ENCODE measurements at places on chromosomes 2 and 18.

DNA sequence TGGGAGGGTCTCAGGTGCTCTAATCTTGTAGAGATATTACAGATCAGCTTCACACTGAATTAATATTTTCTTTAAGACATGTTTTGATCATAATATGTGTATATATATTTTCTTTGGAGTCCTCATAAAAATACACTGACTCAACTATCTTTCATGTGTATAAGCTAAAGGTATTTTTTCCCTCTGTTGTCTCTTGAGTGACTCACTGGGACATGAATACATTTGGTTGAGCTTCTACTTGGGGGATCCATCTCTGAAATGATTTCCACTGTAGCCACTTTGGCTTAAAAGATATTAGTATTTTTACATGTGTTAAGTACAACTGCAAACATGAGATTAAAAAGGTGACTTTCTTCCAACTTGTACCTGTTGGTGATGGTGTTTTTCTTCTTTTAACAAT, 140.8 kb downstream of the TTN start:
- DNase-seq, result no peak

DNA sequence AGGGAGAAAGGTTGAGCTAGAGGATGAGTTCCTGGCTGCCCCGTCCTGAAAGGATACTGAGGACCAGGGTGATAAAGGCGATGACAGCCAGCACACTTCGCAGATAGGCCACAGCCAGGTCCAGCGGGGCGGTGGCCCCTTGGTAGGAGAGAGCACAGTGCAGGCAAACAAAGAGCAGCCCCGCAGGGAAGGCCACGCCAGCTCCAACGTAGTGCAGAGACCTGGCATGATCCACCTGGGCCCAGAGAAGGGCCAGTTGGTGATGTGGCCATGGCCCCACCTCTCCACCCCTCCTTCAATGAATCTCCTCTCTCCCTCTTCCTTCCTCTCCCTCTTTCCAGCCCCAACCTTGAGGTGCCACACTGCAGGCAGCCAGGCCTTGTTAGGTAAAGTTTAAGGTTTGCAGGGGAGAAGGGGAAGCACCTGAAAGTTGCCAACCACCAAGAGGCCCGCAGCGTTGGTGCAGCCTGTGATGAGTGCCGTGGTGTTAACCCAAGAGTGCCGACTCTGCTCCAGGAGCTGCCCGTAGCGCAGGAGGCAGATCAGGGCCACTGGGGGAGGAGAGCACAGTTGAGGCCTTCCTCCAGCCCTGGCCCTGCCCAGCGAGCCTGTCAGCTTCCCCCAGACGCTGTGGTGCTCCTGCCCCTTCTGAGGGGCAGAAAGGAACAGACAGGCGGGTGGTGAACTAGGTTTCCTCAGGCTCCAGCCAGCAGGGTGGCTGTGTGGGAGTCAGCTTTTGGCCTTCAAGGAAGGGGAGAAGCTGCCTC, 2.8 kb downstream of the TMEM150A start:
- DNase-seq, result no peak

- DNase-seq, result no peak
Measured at GRCh38 chr2:222447131-222447530, 22.8 kb downstream of the SGPP2 start.

- no peak for DNase-seq
Measured at GRCh38 chr2:220144411-220144810, 517.0 kb downstream of the SLC4A3 start.

DNA sequence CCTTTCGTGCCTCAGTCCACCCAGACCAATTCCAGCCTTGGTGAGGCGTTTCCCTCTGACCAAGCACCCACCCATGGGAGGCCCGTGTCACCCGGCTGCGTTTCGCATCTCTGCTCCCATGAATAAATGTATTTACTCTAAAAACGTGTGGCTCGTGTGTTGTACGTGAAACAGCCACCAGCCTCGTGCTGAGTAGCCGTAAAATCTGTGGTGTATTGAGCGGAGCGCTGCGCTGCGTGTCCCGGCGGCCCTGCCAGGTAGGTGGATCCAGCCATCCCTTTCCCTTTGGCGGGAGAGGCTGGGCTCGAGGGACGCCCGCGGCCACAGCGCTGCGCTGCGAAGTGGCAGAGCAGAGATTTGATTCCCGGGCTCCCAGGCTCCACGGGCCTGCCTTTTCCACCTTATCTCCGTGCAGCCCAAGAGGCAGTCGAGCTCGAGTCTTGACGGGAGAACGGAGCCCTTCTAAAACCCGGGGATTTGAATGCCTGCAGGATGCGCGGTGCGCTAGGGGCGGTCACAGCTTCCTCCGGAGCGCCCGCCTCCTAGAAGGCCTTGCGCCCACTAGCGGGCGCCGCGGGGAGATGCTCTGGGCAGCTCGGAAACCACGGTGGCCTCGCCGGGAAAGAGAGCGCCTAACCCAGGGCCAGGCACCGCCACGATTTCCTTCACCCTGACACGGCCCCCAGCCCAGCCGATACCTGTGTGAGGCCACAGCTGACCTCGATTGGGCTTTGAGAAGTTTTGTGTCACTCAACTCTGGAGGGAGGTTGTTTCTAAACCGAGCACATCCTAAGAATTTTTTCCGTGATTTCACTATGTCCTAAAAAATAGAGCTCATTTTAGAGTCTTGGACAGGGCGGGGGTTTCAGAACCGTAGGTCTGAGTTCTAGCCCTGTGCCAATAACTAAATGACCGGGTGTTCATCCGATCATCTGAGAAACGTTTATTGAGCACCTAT, 3.9 kb upstream of the PSMD1 start:
- peak; percentile 68 for DNase-seq

- no peak for DNase-seq
Measured at GRCh38 chr18:55853268-55853667, 265.3 kb upstream of the TCF4 start.

DNA sequence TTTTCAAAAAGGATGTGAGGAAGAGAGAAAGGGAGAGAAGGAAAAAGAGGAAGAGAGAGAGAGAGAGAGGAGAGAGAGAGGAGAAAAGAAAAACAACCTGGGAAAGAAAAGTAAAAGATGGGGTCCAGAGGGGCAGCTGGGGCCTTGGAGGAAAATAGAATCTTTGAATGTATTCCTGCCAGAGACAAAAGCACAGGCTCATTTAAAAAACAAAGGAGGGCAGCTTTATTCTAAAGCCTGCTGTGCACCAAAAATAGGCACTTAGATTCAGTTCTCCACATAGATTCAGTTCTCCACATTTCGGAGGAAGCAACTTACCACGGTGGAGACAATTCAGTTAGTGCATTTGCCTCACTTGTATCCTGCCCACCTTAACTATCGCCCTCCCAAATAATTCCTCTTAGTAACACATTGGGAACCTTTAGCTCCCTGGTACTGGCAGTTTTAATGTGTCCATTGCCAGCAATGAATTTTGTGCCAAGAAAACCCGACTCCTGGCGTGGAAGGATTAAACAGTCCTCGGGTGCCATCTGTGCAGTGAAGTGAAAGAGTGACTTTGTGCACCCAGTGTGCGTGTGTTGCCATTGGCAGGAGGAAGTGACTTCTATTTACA, 71.3 kb downstream of the DPP4 start:
- no peak for DNase-seq

GRCh38 chr2:85549826-85550225, 10.9 kb downstream of the MAT2A start:
- DNase-seq, result no peak

DNA sequence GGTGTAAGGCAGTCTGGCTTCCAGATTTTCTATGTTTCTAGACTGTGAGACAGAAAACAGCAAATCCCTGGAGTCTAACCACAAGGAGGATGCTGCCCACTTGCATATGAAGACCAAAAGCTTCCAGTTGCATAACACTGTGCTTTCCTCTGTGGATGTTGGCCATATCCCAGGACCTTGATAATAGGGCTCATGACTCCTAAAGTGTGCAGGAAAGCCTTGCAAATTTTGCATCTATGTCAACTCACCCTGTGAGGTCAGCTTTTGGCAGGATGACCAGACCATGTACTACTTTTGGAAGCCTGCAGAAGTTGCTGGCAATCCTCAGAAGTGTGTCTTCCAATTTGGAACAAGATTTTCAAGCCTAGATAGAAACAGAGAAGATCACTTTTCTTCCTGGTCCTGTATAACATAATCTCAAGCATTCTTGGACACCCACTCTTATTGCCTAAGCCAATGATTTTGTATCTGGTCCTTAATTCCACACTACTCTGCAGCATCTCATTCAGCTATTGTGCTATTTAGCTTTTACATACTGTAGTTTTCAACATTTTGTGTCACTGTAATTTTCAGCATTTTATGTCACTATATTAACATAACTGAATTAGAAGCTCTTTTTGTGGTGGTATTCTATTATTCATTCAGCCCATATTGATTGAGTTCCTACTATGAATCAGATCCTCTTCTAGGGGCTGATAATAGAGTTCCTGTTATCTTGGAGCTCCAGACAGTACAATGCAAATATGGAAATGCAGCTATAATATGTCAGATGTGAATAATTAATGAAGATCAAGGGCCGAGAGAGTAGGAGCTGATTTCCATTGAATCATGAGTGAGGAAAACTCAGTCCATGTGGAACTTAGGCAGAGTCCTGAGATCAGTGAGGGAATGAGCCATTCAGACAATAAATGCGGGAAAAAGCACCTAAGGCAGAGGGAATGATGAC, 85.3 kb upstream of the RAB27B start:
- peak; percentile 28 for DNase-seq

GRCh38 chr2:199259671-199260070, 198.1 kb downstream of the SATB2 start:
- no peak for DNase-seq

GRCh38 chr2:27369471-27370025, 590 bp downstream of the EIF2B4 start:
- DNase-seq, result no peak

DNA sequence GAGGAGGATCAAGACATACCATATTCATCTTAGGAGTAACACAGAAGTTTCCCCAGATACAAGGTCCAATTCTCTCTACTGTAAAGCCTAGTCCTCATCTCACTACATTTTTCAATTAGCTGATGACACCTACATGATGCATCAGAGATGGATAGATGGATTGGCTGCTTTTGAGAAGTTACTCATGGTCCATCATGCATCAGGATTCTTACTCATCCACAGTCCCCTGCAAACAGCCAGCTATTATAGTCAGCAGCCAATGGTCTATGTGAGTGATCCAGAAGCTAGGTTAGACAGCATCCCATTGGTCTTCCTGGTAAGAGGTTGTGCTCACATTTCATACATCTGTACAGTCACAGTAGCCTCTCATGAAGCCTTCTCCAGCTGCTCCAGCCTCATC, 154.5 kb upstream of the NRP2 start:
- no peak for DNase-seq

DNA sequence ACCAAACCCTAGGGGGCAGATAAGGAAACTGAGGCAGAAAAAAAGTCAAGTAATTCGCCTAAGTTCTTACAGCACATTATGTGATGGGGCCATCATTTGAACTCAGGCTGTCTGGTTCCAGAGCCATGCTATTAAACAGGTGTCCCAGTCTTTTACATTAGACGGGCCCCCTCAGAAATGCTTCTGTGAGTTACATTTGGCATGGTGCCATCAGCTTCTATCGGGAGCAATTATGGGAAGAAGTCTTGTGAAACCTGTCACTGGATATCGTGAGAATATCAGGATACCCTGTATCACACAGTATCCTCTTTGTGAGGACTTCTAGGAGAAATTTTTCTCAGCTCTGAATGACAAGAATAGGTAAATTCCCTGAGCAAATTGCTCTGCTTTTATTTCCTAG, 143.7 kb upstream of the NOSTRIN start:
- no peak for DNase-seq

DNA sequence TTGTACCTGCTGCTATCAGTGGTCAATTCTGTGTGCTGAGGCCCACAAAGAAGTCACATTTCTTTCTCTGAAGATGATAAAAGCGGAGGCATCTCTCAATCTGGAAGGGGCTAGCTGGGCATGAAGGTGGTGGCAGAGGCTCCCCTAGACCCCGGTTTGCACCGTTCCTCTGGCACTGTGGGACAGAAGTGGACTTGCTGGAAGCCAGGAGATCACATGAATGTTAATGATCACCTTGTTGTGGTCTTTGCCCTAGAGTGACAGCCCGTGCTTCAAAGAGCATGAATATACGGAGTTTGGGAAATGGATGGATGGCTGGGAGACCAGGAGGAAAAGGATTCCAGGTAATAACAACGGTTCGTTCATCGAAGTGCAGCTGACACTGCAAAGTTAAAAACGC, 20.2 kb downstream of the ALLC start:
- DNase-seq, result no peak

GRCh38 chr2:42314892-42315468, 46.0 kb downstream of the COX7A2L start:
- no peak for DNase-seq

DNA sequence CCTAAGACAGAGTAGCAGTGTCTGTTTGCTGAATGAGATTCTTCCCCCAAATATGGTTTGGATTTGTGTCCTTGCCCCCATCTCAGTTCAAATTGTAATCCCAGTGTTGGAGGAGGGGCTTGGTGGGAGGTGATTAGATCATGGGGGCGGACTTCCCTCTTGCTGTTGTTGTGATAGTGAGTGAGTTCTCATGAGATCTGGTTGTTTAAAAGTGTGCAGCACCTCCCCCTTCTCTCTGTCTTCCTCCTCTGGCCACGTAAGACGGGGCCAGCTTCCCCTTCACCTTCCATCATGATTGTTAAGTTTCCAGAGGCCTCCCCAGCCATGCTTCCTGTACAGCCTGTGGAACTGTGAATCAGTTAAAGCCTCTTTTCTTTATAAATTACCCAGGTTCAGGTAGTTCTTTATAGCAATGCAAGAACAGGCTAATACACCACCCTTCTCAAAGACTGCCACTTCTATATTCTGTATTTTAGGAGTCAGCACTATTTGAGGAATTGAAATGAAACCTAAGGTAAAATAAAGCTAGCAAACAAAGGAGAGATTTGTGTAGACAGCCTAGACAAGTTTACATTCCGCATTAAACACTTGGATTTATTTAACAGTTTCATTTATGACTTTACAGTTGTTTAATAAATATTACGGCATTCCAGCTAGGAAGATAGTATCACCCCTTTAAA, 21.6 kb downstream of the FBXO36 start:
- no peak for DNase-seq

- DNase-seq, result no peak
Measured at GRCh38 chr2:23823863-23824262, 103.1 kb downstream of the ATAD2B start.

DNA sequence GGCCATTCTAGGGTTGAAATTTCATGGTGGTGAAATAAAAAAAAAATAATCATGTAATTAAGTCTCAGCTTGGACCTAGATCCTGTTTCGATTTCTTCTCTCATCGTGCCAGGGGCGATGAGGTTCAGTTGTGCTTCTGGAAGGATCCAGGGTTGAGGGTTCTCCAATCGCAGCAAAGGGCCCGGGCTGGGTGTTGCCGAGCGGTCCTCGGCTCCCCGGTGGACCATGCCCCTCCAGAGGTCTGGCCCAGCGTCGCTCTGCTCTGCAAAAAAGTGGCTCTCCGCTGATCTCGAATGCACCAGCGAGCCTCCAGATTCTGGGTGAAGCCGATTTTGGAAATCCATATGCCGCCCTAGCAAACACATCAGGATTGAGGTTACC, 39.0 kb downstream of the EN1 start:
- no peak for DNase-seq

DNA sequence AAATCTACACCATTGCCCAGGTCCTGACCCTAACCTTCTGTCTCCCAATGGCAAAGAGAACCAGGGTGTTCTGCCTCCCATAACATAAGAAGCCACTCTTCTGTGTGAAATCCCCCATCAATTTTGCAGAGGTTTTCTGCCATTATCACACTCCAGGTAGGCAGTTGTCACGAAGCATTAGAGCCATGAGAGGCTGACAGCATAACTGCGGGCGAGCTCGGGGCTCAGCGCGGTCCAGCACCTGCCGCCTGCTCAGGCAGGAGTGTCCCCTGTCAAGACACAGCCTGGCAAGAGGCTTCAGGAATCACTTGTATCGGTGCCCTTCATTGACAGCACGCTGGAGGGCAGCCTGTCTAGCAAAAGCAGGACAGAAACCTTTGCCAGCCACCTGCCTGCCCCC, 251.2 kb downstream of the SATB2 start:
- no peak for DNase-seq
